ENCODE measurements at places on chromosomes 6 and 20. TPM values are rescaled to one million over a fixed set of nuclear protein-coding genes. Genes with fewer than 3 reads are reported as not detected.

DNA sequence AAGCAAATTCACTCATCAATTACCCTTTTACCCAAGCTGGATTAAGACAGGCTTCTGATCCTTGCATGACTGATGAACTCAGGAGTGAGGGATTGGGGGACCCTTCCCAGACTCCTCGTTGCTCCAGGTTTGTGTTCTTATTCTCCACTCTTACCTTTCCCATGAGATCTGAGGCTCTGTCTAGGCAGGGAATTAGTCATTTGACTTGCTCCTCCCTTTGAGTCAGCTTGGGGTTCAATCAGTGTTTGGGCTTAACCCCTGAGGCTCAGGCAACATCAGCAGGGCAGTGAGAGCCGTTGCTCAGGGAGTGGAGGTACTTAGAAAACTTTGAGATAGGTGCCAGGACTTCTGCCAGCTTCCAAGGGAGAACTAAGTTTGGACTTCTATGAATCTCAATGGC is 20.7 kb upstream of the TOX2 start:
- H3K27ac ChIP-seq: no peak overlapping the region
- no peak overlapping the region for H3K4me3 ChIP-seq

DNA sequence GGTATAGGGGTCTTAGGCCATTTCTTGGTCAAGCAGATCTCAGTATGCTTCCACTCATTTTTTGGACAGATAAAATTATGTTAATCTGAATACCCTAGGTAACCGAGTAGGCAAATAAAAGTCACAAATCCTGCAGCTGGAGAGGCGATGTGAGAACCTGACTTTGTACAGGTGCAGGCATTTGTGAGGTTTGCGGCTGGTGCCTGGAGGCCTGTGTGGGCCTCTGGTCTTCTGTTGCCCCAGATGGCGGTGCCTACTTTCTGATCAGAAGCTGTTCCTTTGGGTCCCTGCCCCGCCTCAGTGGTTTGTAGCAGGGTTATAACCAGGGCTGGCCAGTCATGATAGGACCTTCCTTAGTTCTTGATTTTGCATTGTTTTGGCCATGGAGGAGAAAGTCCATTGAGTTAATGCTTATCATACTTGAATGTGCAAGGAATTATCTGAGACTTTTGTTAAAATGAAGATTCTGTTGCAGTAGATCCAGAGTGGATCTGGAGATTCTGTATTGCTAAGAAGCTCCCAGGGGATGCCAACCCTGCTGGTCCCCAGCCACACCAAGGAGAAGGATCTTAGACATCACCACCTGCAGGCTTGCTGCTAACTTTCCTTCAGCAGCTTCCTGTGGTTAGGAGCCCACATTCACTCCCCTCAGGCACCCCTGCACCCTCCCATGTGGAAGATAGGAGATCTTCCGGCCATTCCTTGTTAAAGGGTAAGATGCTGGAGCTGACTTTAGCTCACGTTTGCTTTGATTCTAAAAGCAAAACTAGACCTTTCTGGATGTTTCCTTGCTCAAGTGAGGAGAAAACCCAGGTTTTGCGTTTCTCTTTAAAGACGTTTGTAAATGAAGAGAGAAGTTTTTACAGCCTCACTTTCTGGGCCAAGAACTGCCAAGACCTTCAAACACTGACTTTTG is 50.7 kb downstream of the LRRC1 start:
- H3K27me3 ChIP-seq: no peaks in the 10 kb centered on the region
- H3K36me3 ChIP-seq: no peaks in the 10 kb centered on the region
- no peak overlapping the region for H3K27ac ChIP-seq
- H3K4me1 ChIP-seq: no peaks in the 10 kb centered on the region
- H3K4me3 ChIP-seq: no peak overlapping the region

- H3K36me3 ChIP-seq: no peaks in the 10 kb centered on the region
- DNase-seq: no peak
- H3K27me3 ChIP-seq: no peaks in the 10 kb centered on the region
- no peaks in the 10 kb centered on the region for H3K4me1 ChIP-seq
- no peak overlapping the region for H3K27ac ChIP-seq
- H3K4me3 ChIP-seq: no peak overlapping the region
Observed at GRCh38 chr6:147099974-147100373, 104.2 kb upstream of the STXBP5 start.

GRCh38 chr6:147716434-147716833 is 207.9 kb downstream of the SAMD5 start:
- no peak for DNase-seq
- H3K36me3 ChIP-seq: no peaks in the 10 kb centered on the region

GRCh38 chr6:169225131-169225576 is 28.5 kb downstream of the THBS2 start:
- H3K27me3 ChIP-seq: peaks cover 3% of the 10 kb centered on the region
- no peaks in the 10 kb centered on the region for H3K4me1 ChIP-seq
- H3K4me3 ChIP-seq: no peak overlapping the region
- no peaks in the 10 kb centered on the region for H3K36me3 ChIP-seq

Gene SNRPB
- polyA plus RNA-seq: 157 TPM

- H3K4me3 ChIP-seq: no peak overlapping the region
- no peaks in the 10 kb centered on the region for H3K27me3 ChIP-seq
- no peaks in the 10 kb centered on the region for H3K36me3 ChIP-seq
- DNase-seq: no peak
- no peak overlapping the region for H3K27ac ChIP-seq
Observed at GRCh38 chr6:99905209-99906106, 88.6 kb downstream of the MCHR2 start.

Data from psoas muscle (tissue), 8 donors.